ENCODE measurements at places on chromosomes 5 and 9. TPM values are rescaled to one million over a fixed set of nuclear protein-coding genes. Genes with fewer than 3 reads are reported as not detected.

- peak; percentile 18 for DNase-seq
Observed at GRCh38 chr5:172713113-172713808, 57.7 kb downstream of the DUSP1 start.

- DNase-seq = peak; percentile 87
Observed at GRCh38 chr5:107284822-107285525, 385.8 kb downstream of the EFNA5 start.

Gene HNRNPA0
- 11.6 TPM for polyA plus RNA-seq

Gene FABP6
- not detected for polyA plus RNA-seq

Gene BAAT
- polyA plus RNA-seq = 0.02 TPM

Gene TCF7
- 3.3 TPM for polyA plus RNA-seq

DNA sequence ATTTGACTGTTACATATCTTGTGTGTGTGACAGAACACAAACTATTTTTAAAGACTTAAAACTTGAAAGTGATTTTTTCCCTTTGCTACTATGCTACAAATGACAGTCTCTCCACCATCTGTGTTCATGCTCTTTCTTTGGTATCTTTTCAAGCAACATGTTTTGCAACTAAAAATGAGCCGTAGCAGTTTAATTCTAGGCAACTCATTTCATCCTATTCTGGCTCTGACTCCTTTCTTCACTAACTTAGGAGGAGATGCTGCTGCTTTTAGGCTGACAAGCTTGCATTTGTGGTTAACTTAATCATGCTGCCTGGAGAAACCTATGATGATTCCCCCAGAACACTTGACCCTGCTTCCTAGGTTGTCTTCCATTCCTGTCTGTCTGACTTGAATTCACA lies 100.6 kb downstream of the HACD4 start:
- no peak for DNase-seq

DNA sequence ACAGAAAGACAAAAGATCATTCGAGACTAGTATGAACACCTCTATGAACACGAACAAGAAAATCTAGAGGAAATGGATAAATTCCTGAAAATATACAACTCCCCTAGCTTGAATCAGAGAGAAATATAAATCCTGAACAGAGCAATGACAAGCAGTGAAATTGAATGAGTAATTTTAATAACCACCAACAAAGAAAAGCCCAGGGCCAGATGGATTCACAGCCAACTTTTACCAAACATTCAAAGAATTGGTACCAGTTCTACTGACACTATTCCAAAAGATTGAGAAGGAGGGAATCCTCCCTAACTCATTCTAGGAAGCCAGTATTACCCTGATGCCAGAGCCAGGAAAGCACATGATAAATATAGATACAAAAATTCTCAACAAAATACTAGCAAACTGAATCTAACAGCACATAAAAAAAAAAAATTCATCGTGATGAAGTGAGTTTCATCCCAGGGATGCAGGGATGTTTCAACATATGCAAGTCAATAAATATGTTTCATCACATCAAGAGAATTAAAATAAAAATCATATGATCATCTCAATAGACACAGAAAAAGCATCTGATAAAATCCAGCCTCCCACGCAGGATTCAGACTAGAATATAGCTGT lies 25.2 kb upstream of the PTGER4 start:
- DNase-seq = no peak
